Caudate nucleus (tissue), 63 donors: ENCODE measurements at places on chromosomes 5 and 9.

DNA sequence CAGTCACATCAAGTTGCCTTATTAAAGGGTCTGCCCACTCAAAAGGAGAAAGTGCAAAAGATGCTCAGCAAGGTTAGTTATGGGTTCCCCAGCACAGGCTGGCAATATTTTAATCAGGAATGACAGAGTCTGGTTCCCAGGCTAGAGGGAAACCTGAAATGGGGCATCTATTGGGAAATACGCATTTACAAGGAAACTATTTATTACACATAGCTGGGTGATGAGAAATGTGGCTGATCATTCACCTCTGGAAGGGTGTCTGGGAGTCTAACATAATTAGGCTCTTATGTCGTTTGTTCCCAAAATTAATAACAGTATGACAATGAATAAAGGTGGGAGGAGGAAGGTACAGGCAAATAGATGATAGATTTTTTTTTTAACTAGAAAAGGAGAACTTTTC is 314.7 kb downstream of the ENC1 start:
- DNase-seq: no peak

- no peak for DNase-seq
Measured at GRCh38 chr9:109699019-109699418, 81.0 kb upstream of the PALM2AKAP2 start.

- DNase-seq: no peak
Measured at GRCh38 chr9:98867103-98867428, 59.6 kb downstream of the GALNT12 start.

DNA sequence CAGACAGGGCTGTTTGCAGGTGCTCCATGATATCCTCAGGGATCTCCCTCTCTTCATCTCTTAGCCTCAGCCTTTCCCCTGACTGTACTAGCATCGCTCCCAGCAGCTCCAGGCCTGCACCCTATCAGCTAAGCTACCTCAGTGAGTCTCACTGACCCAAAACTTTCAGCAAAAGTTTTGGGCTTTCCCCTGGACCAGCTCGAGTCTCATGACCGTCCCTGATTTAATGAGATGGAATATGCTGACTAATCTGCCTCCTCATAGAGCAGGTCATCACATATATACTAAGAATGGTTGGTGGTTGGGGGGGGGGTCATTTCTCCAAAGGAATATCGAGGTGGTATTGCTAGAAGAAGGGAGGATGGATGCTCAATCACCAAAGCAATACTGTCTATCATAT is 151.5 kb downstream of the NR3C1 start:
- DNase-seq: no peak

- DNase-seq: no peak
Measured at GRCh38 chr9:121785673-121786542, 134.5 kb downstream of the DAB2IP start.

GRCh38 chr5:171158581-171158980 is 150.5 kb upstream of the TLX3 start:
- no peak for DNase-seq

GRCh38 chr5:113678924-113679575 is 165.6 kb downstream of the YTHDC2 start:
- DNase-seq: no peak

- DNase-seq: no peak
Measured at GRCh38 chr9:107942856-107943255, 453.3 kb upstream of the KLF4 start.

GRCh38 chr5:3348576-3349535 is 246.8 kb upstream of the IRX1 start:
- no peak for DNase-seq

- DNase-seq: no peak
Measured at GRCh38 chr9:98900725-98901124, 43.0 kb upstream of the COL15A1 start.

- no peak for DNase-seq
Measured at GRCh38 chr9:87853302-87853701, 29.4 kb upstream of the SPATA31E1 start.

- DNase-seq: no peak
Measured at GRCh38 chr5:122906768-122907167, 61.4 kb downstream of the SNX24 start.
